ENCODE measurements at places on chromosomes 5 and 9. TPM values are rescaled to one million over a fixed set of nuclear protein-coding genes. Genes with fewer than 3 reads are reported as not detected.

DNA sequence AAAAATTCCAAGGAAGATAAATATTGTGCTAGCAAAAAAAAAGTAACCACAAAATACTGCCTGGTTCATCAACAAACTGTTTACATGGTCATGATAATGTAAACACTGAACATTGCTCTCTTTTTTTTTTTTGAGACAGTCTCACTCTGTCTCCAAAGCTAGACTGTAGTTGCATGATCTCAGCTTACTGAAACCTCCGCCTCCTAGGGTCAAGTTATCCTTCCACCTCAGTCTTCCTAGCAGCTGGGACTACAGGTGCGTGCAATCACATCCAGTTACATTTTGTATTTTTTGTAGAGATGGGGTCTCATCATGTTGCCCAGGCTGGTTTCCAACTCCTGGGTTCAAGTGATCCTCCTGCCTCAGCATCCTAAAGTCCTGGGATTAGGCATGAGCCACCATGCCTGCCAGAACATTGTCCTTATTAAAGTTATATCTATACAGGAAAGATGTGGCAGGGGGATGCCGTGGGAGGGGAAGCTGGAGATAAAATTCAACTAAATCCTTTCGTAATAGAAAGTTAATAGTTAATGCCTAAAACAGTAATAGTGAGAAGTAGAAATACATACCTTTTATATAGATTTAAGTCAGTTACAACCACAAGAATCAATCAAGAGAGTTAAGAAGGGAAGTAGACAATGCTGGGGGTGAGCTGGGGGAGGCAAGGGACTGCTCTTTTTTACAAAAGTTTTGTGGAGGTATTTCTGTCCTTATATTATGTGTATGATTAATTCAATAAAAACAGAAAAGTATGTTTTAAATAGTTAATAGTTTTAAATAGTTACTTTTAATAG, 52.3 kb downstream of the RGMB start:
- DNase-seq = no peak
- no peak overlapping the region for H3K4me3 ChIP-seq
- H3K4me1 ChIP-seq = no peaks in the 10 kb centered on the region
- H3K36me3 ChIP-seq = no peaks in the 10 kb centered on the region
- H3K27ac ChIP-seq = no peak overlapping the region

- H3K4me3 ChIP-seq = no peak overlapping the region
- DNase-seq = no peak
- no peaks in the 10 kb centered on the region for H3K36me3 ChIP-seq
- H3K4me1 ChIP-seq = peaks cover 3% of the 10 kb centered on the region
Measured at GRCh38 chr5:64980176-64980575, 211.4 kb downstream of the CWC27 start.

DNA sequence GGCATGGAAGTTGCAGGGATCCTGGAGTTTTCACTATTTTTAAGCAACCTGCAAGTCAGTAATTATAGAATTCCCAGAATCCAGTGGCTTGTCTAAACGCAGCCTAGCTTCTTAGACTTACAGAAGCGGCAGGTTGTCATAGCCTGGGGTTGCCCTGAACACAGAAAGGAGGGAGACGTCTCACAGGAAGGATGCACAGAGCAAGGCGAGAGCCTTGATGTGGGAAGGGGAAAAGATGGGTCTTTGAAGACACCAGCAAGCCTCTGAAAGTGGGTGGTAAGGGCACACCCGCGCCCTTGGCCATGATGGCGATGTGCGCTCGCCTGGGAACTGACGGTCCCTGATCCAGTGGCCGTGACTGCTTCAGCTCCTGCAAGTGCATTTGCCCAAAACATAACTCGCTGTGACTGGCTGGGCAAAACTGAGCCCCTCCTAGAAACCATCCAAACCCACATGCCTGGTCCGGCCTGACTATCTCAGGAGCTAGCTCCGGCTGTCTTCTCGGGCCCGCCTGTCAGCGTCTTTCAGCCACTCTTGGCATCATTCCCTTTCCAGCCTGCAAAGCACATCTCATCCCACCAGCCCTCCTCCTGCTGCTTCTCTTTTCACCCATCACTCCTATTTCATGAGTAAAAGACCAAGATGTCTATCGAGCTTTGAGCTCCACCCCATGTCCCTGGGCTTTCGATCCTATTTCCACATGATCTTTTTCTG, 17.1 kb downstream of the FBP1 start:
- H3K4me3 ChIP-seq = no peak overlapping the region
- H3K27ac ChIP-seq = no peak overlapping the region
- no peak for DNase-seq
- no peaks in the 10 kb centered on the region for H3K4me1 ChIP-seq
- H3K36me3 ChIP-seq = no peaks in the 10 kb centered on the region

Gene CBY3
- not detected for total RNA-seq

Gene PTAR1
- total RNA-seq = 76.8 TPM

DNA sequence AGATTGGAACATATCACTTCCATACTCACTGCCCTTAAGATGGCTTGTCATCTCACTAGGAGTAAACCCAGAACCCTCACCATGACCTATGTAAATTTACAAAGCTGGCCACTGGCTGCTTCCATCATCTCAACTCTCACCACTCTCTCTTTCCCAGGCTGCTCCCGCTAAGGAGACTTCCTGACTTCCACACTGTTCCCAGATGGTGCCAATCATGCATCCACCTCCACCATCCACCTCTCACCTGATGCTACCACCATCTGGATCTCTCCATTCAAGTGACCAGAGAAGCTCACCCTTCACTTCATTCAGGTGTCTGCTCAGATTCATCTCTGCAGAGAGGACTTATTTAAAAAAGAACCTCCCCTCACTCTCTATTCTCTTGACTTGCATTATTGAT, 91.3 kb downstream of the HTR4 start:
- DNase-seq = no peak
- H3K4me1 ChIP-seq = no peaks in the 10 kb centered on the region
- H3K27ac ChIP-seq = no peak overlapping the region
- no peaks in the 10 kb centered on the region for H3K27me3 ChIP-seq

Gene SHB
- 54.5 TPM for total RNA-seq

GRCh38 chr9:12838546-12838945, 63.7 kb downstream of the LURAP1L start:
- H3K4me1 ChIP-seq = no peaks in the 10 kb centered on the region
- H3K4me3 ChIP-seq = no peak overlapping the region
- no peak overlapping the region for H3K27ac ChIP-seq
- DNase-seq = peak; percentile 42
- H3K27me3 ChIP-seq = no peaks in the 10 kb centered on the region

- no peak overlapping the region for H3K4me3 ChIP-seq
- H3K27me3 ChIP-seq = no peaks in the 10 kb centered on the region
- DNase-seq = no peak
- H3K4me1 ChIP-seq = no peaks in the 10 kb centered on the region
- no peak overlapping the region for H3K27ac ChIP-seq
- no peaks in the 10 kb centered on the region for H3K36me3 ChIP-seq
Measured at GRCh38 chr9:99488131-99489059, 266.3 kb downstream of the SEC61B start.

DNA sequence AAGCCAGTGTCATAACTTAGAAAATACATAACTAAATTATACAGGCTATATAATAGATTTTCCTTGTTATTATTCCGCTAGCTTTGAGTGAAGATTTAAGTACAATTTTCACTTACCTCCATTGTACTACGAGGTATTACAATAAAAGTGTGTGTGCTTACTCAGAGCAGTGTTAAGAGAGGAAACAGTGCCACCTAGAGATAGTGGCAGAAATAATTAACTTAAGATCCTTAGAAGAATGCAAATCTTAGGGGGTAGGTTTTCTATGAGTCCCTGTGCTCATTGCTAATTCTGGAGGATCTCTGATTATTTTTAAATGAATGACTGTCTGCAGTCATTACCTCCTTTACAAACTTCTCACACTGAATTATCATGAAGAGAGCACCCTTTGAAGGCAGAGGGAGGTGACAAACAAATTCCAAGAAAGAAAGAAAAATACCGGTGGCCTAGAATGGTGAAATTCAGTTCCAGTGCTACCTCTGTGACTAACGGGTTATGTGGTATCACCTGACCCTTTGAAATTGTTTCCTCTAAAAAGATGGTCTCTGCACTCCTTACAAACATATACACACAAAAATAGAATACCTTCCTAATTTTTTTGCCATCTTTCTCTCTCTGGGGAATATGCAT, 379.8 kb downstream of the TRIM36 start:
- DNase-seq = peak; percentile 0
- H3K27ac ChIP-seq = no peak overlapping the region
- H3K4me3 ChIP-seq = no peak overlapping the region
- H3K36me3 ChIP-seq = no peaks in the 10 kb centered on the region
- no peaks in the 10 kb centered on the region for H3K4me1 ChIP-seq

Measured in astrocyte (in vitro differentiated cells and primary cell).